ENCODE measurements at places on chromosomes 1 and 21.

DNA sequence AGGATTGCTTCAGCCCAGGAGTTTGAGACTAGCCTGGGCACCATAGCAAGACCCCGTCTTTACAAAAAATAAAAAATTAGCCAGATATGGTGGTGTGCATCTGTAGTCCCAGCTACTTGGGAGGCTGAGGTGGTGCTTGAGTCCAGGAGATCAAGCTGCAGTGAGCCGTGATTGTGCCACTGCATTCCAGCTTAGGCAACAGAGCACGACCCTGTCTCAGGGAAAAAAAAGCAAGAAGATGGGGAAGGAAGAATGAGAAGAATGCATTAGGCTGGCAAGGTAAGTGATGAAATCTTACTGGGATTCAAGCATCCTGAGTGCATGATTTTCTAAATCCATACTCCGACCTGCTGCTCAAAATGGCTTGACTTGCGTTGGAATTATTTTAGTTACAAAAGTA is 6.8 kb downstream of the PCP4L1 start:
- no peak for DNase-seq

DNA sequence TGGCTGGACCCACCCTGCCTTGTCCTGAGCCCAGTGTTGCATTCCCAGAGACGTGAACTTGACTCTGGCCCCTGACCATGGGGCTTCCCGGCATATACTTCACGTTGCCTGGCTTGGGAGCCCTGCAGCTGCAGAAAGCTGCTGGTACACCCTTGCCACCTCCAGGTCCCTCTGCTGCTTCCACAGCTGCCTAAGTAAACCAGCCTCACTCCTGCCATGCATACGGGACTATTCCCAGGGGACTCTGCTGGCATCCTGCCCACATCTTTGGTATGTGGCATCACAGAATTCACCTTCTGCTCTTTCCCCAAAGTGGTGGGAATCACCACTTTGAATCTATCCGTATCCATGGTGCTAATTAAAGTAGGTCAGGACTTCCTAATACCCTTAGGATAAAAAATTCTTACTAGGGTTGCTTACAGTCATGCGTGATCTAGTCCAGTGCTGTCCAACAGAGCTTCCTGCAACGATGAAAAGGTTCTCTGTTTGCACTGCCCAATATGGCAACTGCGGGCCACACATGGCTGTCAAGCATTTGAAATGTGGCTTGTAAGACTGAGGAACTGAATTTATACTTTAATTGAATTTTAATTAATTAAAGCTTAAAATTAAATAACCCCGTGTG is 203.0 kb downstream of the GRIK3 start:
- no peak for DNase-seq

GRCh38 chr1:114086601-114087368 is 66.9 kb downstream of the SYT6 start:
- DNase-seq = no peak

DNA sequence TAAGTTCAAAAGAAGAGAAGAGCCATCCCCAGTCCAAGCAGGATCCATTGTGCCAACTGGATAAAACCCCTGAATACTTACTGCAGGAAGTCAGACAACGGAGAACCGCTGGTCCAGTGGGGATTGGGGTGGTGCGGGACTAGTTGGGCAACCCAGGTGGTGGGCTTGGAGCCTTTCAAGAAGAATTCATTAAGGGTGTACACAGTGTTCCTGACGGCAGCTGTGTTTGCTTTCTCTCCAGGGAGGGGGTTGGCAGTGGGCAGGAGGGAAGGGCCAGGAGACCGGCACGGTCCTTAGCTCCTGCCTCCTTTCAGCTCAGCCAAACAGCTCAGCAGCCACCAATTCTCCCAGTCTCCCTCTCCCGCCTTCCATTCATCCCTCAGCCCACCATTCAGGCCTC is 7.1 kb upstream of the CDK18 start:
- DNase-seq = no peak

DNA sequence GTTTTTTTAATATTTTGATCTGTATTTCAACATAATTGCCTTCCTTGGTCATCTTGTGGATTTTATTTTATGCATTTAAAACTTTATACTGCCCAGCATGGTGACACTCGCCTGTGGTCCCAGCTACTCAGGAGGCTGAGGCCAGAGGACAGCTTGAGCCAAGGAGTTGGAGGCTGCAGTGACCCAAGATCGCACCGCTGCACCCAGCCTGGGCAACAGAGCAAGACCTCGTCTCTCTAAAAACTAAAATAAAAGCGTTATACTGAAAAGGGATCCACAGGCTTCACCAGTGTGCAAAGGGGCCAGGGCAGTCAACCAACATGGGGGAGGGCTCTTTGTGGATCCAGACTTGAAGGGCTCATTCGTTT is 1.4 kb downstream of the NID1 start:
- DNase-seq = no peak

DNA sequence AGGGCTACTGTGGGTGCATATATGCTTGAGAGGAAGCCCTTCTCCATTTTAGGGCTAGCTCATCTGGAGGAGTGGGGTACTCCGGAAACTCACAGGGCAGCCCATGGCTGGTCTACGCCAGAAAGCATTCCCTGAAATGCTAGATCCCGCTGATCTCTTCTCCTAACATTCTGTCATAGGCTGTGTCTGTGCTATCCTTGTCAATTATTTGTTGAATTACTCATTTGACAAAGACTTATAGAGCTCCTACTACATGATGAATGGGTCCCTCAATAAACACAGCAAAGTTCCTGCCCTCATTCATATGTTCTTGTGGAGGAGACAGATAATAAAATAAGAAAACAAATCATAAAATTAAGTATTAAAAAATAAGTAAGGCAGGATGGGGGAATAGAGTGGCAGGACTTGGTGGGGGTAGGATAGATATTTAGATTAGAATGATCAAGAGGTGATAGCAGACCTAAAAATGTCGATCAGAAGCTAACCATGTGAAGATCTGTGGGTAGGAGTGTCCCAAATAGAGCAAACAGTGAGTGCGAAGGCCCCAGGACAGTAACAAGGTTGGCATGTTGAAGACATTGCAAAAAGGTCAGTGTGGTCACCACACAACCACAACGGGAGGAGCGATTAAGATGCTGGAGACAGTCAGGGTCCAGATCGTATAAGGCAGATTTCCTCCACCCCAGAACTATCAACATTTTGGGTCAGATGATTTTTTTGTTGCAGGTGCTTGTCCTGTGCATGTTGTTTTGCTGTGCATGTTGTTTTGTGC is 13.2 kb downstream of the NGF start:
- no peak for DNase-seq

DNA sequence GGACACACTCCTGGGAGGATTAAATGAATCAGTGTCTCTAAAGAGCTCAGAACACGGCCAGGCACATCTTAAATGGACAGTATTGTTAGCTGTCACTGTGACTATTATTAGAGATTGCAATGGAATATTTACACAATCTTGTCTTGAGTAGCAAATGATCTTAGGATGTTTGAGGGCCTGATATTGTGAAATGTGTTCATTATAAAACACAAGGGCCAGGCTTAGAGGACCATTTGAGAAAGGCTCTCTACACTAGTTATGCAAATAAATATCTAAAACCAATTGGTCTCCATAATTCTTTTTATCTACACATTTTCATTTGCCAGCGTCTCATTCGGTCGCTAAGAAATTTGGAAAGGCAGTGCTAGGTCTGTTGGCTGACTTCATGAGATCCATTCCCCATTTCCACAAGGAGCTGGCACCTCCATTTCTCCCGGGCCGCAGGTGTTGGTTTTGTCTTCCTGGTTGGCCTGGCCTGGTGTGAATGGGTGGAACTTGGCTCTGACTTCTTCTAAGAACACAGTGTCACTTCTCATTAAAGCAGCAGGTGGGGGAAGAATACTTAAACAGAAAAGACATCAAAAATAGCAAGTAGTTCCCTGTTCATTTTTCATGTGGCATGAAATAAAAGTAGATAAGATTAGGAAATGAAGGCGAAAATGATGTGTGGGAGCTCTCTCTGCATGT is 56.0 kb upstream of the PLXNA2 start:
- no peak for DNase-seq

GRCh38 chr1:197222025-197222685 is 45.9 kb upstream of the CRB1 start:
- DNase-seq = no peak

- DNase-seq = peak; percentile 10
Observed at GRCh38 chr1:179082333-179082998, 596 bp downstream of the TOR3A start.

- DNase-seq = no peak
Observed at GRCh38 chr1:118739501-118739900, 248.6 kb downstream of the TBX15 start.

GRCh38 chr1:238674316-238674715 is 712.1 kb upstream of the CHRM3 start:
- DNase-seq = no peak

- no peak for DNase-seq
Observed at GRCh38 chr1:98164509-98164908, 243.7 kb upstream of the DPYD start.

DNA sequence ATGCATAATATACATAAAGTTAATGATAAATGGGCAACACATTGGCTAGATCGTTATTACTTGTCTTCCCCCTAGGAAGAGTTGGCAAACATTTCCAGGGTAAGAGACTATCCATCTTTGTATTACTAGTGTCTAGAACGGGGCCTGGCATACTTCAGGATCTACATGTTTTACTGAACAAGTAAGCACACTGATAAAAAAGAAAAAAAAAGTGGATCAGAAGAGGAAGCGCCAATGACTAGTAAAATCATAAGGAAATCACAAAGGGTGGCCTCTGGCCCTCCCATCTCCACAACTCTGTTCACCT is 482 bp downstream of the TM2D1 start:
- DNase-seq = no peak

DNA sequence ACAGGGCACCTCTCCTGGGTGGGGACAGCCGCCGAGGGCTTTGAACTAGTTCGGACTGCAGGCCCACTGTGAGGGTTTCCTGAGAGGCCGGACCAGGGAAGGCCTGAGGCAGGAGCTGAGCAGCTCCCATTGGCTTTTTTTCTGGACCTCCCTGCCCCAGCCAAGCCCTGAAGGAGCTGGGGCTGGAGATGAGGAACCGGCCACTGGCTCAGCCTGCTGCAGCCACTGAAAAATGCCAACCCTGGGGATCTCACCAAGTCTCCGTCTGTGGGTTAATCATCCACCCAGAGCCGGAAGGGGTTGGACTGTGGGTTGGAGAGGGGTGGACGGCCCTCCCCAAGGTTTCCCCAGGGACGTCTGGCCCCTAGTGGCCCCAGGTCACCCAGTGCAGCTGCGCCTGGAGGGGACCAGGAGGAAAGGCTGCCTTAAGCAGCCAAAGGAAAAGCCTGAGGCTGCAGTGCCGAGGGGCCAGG is 2.5 kb downstream of the VWA1 start:
- no peak for DNase-seq

DNA sequence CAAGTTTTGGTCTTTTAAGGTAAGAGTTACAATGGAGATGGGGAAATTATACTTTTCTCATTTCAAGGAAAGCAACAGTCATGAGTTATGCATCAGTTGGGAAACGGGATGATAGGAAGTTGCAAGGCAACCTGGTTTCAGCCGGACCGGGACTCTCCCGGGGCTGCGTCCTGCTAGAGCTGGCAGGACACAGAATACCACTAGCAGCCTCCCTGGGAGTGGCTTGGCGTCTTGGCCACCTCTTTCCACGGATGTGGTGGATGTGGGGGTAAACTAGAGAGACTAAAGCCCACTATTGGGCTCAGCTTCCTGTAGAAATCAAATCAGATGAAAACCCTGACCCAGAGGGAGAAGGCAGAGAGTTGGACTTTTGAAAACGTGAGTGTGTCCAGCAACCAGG is 71.9 kb downstream of the ADARB1 start:
- no peak for DNase-seq

- no peak for DNase-seq
Observed at GRCh38 chr1:6905331-6905730, 120.1 kb downstream of the CAMTA1 start.

DNA sequence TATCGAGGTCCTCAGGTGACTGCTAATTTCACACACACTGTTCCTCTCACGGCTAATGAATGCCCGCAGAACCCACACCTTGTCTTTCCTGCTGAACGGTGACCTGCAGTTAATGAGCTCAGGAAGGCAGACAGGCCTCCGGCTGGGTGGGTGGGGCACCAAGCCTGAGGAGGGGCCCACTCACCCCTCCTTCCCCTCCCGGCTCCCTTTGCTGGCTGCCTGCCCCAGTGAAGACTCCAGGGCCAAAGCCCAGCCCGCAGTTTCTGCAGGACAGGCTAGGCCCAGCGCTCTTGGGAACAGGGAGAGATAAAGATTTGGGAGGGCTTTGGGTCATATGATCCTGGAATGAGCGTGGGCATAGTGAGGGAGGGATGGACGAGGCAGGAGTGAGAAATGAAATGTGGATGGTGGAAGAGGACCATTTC is 26.4 kb downstream of the FOXO6 start:
- no peak for DNase-seq

- DNase-seq = peak; percentile 7
Observed at GRCh38 chr1:67314696-67315095, 7.0 kb downstream of the IL12RB2 start.

GRCh38 chr1:202505356-202505755 is 156.9 kb downstream of the PPP1R12B start:
- DNase-seq = no peak

GRCh38 chr1:92690212-92690906 is 94.5 kb downstream of the EVI5 start:
- DNase-seq = no peak

GRCh38 chr1:30900931-30901560 is 7.5 kb downstream of the SDC3 start:
- no peak for DNase-seq

DNA sequence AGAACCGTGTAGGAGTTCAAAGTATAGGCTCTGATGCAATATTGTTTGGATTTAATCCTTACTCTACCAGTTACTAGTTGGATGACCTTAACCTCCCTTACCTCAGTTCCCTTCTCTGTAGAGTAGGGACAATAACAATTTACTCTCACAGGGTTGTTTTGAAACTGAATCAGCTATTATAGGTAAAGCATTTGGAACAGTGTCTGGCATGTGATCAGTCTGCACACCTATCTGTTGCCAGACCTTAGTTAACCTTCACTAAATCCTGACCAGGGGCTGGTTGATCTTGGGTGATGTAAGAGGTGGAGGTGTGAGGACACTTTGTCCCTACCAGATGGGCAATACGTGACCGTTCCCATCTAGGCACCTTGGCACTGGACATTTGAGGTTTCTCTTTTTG is 106.9 kb downstream of the DDX20 start:
- DNase-seq = no peak

DNA sequence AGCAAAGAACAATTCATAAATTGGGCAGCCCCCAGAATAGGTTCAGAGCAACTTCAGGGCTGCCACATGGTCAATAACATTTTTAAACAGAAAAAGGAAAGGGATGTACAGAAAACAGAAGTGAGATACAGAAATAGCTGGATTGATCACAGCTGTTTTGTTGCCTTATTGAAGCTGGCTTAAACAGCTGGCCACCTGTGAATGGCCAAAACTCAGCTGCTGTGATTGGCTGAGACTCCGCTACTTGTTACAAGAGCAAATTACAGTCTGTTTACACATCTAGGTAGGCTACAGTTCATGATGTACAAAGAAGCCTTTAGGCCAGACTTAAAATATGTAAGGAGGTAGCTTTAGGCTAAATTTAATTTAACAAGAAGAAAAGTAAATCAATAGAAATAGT is 11.6 kb upstream of the IFNAR1 start:
- no peak for DNase-seq

Data from CD4-positive, alpha-beta T cell treated with Interleukin-2 at 100 ng/mL for 4 hours (primary cell).